ENCODE measurements at places on chromosomes 11 and 22.
A peak's percentile ranks its signal among the peaks of the same experiment; 100 is the strongest.

- DNase-seq, result no peak
Measured at GRCh38 chr11:111455291-111456085, 56.7 kb downstream of the BTG4 start.

- DNase-seq, result peak; percentile 43
Measured at GRCh38 chr11:92152245-92152644, 72.4 kb upstream of the FAT3 start.

DNA sequence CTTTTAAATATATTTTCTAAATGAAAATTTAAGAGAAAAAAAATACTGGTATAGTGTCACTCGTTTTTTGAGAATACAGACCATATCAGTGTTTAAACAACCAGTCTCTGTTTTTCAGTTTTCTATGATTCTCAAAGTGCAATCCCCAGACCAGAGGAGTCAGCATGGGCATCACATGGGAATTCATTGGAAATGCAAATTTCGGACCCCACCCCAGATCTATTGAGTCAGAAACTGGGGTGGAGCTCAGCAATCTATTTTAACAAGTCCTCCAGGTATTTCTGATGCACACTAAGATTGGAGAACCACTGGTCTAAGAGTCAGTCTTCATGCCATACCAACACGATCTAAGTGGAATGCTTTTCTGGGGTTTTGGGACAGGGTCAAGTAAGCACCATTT lies 66.1 kb downstream of the FAR1 start:
- DNase-seq, result no peak

DNA sequence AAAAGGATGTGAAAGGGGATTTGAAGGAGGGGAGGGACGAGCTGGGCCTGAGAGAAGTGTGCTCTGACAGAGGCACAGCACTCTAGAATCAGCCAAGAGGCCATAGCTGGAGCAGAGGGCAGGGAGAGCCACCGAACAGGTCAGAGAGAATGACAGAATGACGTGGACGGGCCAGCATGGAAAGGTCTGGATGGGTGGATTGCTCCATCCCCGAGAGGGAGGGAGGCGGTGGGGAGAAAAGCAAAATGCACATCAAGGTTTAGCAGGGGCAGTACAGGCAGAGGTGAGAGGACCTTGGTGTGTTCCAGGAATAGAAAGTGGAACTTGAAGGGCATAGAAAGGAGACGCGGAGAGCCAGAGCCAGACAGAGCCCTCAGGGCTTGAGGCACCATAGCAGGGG lies 6.9 kb downstream of the PMM1 start:
- no peak for DNase-seq

DNA sequence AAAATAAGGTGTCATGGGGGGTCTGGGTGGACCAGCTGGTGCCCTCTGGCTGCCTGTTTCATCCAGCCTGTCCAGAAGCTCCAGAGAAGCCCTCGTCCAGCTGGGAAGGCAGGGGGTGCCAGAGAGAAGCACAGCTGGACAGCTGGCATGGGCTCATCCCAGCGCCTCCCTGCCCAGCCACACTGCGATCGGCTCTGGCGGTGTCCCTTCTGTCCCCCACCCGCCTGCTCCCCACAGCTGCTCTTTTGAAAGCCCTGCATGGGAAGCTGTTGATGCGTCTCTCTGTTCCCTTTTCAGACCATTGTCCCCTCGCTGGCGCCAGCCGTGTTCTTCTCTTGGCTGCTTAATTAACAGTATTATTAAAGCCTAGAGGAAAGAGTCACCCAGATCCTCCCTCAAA lies 86.5 kb downstream of the MN1 start:
- peak; percentile 69 for DNase-seq

GRCh38 chr22:36806835-36807234 lies 10.0 kb downstream of the PVALB start:
- no peak for DNase-seq

GRCh38 chr11:92129811-92130210 lies 94.8 kb upstream of the FAT3 start:
- DNase-seq, result no peak

DNA sequence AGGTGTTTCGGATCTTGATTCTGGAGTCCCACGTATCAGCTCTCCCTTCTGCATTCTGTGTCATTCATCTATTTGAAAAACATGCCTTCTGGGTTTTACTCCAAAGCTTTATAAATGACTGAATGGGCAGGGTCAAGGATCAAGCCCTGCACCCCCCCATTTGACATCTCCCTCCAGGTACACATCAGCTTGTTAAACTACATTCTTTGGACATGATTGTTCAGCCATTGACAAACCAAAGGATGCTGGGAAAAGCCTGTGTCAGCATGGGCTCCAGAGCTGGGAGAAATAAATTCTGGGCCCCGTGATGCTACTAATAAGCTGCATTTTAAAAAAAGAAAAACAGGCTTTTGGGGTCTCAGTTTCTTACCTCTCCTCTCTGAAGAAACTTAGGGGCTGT lies 103.7 kb downstream of the DSCAML1 start:
- DNase-seq, result no peak

GRCh38 chr11:134047586-134047999 lies 21.3 kb upstream of the JAM3 start:
- no peak for DNase-seq

DNA sequence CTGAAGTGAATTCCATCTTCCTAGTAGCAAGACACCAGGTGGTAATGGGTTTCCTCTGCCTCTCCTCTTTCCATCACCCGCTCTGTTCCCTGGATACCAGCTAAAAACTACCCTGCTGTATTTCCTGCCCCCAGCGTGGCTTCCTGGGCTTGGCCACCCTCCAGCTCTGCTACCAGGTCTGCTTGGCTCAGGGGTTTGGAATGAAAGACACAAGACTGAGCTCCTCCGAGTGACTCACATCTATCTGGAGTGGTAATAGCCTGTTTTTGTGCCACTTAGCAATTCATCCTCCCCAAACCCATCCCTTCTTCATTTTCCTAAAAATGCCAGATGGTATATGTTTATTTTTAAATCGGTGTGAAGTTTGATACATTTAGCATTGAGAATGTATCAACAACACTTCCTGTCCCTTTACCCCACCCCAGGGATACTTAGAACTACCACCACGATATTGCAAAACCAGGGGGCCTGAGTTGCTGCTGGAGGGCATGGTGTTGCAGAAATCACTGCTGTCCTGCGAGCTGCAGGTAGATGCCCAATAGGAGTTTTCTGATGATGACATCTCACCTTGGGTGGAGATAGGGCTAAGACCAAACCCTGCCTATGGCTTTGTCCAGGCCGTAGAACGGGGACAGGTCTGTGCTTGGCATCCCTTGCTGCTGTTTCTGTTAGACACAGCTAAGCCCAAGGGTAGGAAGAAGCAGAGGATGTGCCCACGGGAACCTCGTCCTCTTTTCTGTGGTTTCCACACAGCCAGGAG lies 7.5 kb upstream of the MICAL3 start:
- DNase-seq, result peak; percentile 93

- DNase-seq, result peak; percentile 66
Measured at GRCh38 chr11:9015677-9016076, 11.9 kb upstream of the NRIP3 start.

- DNase-seq, result peak; percentile 26
Measured at GRCh38 chr22:43298062-43298801, 44.9 kb downstream of the SCUBE1 start.

GRCh38 chr11:2151500-2152257 lies 9.3 kb downstream of the INS start:
- peak; percentile 21 for DNase-seq

GRCh38 chr11:117582433-117582832 lies 214.6 kb downstream of the DSCAML1 start:
- DNase-seq, result peak; percentile 32

- DNase-seq, result no peak
Measured at GRCh38 chr11:132200353-132200936, 830.0 kb downstream of the NTM start.

DNA sequence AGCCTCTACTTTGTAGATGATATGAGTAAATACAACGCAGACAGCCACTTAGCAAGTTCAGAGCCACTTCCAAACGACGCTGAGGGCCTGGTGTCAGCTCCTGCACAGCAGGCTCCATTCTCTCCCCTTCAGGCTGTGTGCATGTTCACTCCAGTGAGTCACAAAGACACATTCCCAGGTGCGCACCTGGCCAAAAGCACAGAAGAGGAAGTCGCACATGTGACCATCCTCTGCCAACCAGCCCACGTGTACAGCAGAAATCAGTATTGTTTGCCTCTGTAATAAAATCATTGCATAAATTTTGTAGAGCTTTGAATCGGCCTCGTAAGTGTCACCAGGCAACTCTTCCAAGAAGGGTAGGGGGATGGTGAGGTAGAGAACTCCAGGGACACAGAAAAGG lies 19.5 kb upstream of the TPH1 start:
- DNase-seq, result no peak

DNA sequence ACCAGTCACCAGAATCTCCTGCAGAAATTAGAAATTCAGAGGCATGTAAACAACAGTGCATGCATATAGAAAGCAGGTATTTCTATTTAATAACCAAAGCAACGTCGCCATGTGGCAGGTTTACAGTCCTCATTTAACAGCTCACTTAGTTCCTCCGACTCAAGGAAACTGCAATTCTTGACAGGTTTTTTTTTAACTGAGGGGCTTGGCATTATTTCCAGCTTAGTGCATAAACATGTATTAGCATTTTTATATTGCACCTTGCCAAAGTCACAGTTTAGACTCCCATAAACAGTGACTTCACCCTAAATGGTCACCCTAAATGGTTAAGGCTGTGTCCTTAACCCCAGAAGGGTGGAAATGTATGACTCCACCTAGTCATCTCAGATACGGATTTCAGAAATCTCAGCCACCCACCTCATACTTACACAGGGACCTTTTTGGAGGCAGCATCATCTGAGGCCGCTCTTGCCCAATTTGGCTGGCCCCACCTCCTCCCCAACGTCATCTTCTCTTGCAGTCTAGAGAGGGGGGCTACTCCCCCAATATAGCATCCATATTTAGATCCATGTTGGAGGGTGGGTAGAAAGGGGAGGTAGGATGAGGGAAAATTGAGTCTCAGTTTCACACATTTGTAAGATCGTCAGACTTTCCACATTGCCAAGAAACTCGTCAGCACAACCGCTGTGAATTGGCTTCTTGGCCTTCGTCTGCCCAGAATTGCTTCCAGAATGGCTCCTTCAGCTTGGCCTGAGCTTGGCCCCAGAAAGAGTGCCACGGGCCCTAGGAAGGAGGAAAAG lies 31.8 kb upstream of the SLC35C1 start:
- no peak for DNase-seq

GRCh38 chr11:61114913-61115312 lies 12.6 kb downstream of the CD5 start:
- DNase-seq, result no peak

Data from NCI-H446 treated with DMSO at 0.1 percent for 48 hours (cell line).